ENCODE measurements at places on chromosomes 5 and 9. TPM values are rescaled to one million over a fixed set of nuclear protein-coding genes. Genes with fewer than 3 reads are reported as not detected.

DNA sequence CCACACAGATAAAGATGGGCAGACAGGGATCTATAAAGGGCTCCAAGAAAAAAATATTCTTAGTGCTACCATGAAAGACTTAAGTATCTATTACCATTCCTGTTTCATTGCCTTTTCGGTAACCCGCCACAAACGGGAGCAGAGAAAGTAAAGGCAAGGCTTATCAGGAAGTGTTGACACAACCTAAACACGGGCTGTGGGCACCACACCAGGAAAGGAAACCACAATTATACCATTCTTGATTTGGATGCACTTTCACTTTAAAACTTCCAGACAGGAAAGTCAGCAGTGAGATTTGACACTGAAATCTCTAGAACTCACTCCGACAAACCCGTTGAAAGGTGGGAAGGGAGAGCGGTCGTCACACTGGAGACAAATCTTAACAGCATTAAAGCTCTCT is 6.5 kb downstream of the TLE1 start:
- ATAC-seq, result no peak

Gene RASGEF1C
- 1.5 TPM for total RNA-seq

DNA sequence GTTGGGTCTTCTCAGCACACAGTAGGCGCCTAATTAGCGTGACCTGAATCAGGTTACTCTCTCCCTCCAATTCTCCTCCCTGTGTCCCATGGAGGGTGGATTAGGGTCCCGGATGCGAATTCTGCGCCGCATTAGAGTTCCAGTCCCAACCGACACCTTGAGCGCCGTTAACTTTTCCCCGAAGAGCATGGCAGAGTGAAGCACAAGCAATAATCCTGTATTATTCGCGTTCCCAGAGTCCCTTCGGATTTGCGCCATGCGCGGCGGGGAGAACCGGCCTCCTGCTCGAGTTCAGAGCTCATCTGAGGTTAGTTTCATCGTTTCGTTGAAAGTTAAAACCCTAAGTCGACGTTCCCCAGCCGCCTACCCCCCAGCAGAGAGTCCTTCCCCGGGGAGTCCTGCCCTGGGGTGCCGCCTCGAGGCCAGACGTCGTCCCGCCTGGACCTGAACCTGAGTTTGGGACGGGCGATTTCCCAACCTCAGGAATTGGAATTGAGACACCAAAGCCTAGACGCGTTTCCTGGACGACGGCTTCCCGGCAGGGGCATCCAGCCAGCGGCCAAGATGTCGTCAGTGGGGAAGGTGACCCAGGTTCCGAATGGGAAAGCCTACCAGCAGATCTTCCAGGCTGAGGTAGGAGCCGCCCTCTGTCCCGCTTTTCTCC is at the start of gene CCDC180:
TSS of gene CCDC180 (plus strand) at position 160 of the 664 bp plus-strand sequence. CDS start at position 565, 405 bp downstream.
- no peak for ATAC-seq

DNA sequence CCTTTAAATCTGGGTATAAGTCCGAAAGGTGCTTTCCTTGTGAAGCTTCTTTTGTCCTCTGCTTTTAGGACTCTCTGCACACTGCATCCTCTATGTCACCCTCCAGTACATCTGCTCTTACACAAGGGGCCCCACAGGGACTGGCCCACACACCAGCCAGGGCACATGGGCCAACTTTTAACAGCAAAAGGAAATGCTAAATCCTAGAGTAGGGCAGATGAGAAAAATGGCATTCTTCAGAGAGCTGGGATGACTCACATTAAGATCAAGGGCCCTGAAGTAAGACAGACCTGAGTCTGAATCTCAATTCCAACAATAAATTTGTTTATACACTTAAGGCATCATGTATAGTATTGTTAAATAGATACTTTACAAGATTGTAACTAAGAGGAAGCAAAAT is 40.3 kb upstream of the CDKN2B start:
- no peak for ATAC-seq

DNA sequence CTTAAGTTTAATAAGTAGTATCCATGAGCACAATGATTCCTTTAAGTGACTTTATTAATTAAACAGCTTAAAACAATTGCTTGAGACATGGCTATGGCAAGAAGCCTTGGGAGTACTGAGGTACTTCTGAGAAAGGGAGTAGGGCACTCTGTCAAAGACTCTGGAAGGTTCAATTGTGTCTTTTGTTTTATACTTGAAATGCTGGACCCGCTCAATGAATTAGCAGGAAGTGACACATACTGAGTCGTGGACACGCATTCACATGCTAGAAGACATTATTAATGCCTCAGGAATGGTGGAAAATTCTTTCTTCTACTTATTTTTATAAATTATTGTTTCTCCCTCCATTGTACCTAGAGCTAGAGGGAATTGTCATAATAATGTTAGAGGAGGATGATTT is 347.3 kb upstream of the ZNF608 start:
- no peak for ATAC-seq

Gene BTNL3
- not detected for total RNA-seq
